ENCODE measurements at places on chromosomes 11 and 22.

DNA sequence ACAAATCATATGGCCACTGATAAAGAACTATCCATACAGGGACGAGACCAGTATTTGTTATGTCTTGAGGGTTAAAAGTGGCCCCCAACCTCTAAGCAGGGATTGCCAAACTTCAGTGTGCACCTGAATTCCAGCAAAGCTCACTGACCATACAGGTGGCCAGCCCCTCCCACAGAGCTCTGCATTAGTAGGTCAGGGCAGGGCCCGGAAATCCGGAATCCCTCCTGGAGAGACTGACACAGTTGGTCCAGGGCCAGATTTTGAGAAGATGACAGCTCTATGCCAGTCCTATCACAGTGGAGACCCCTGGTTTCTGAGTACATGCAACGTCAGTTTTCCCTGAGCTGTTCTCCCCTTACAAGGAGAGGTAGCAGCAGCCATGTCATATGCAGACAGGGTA is 20.8 kb downstream of the VPS37C start:
- DNase-seq = no peak

DNA sequence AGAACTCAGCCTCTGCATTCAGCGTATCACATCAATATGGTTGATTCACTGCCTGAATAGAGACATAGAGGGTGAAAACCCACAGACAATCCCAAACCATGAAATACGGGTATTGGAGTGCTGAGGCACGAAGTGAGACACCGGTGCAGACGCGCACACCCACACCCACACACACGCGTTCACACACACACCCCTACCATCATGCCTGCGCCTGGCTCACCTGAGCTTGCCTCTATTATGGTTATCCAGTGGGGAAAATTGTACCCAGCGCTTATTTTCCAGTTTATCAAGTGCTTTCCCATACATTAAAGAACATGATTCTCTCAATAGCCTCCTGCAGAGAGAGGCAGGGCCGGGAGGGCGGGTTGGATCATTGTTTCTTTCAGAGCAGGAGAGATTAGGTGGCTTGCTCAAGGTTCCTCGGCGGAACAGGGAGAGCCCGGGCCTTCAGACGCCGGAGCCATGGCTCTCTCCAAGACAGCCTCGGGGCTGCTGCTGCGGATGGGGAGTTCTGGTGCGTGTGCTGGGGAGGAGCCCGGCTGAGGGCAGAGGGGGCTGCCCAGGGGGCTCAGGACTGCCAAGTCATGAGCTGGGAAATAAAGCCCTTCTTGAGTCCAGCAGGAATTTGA is 78.9 kb upstream of the THY1 start:
- no peak for DNase-seq

DNA sequence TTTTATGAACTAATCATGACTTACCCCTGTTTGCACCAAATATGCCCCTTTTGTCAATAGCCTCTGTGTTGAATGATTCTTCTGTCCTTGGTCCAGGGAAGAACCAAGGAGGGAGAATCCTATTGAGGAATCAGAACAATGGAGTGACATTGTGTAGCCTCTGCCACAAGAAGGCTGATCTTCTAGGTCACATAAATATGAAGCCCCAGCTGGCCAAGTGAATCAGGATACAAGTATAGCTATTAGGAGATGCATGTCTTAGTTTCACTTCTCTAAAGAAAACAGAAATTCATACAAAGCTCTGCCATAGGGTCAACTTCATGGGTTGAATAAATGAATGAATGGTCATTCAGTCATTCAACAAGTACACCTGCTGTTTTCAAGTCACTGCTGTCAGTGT is 118.2 kb upstream of the BLID start:
- DNase-seq = no peak

- DNase-seq = no peak
Observed at GRCh38 chr11:92480499-92480898, 255.9 kb downstream of the FAT3 start.

GRCh38 chr22:45969414-45969799 is 7.6 kb downstream of the WNT7B start:
- DNase-seq = peak; percentile 53

- no peak for DNase-seq
Observed at GRCh38 chr11:6686006-6686405, 2.9 kb upstream of the MRPL17 start.

GRCh38 chr11:62958547-62959421 is 26.0 kb downstream of the SLC22A6 start:
- DNase-seq = no peak

DNA sequence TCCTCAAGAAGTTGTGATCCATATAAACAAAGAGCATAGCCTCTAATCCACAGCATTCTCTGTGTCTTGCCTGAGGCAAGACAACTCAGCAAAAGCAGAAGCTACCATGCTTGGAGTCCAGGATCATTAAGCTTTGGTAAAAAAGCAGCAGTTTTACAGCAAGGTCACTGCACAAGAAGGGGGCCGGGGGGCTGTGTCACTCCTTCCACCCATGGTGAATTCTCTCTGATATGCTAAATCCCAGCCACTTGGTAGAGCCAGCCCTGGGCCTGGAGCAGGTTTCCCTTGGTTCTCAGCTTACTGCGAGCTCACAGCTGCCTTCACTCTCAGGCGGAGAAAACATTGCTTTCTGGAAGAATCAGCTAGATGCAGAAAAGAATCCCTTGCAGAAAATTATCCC is 144.7 kb downstream of the TENM4 start:
- no peak for DNase-seq

DNA sequence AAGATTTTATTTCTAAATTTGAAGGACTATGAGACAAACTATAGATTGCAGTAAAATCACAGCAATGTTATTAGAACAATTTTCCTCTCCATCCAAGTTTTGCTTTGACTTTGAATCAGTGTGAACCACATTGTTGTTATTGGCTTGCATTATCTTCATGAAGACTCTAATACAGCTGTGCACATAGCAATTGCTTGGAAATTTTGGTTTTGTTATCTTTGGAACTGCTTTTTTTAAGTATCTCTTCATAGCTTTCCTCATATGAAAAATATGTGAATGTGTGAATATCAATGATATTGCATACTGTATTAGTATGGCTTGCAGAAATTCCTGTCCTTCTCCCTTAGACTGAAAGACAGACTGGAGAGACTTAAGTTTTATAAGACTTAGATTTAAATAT is 666.6 kb downstream of the LUZP2 start:
- DNase-seq = no peak

DNA sequence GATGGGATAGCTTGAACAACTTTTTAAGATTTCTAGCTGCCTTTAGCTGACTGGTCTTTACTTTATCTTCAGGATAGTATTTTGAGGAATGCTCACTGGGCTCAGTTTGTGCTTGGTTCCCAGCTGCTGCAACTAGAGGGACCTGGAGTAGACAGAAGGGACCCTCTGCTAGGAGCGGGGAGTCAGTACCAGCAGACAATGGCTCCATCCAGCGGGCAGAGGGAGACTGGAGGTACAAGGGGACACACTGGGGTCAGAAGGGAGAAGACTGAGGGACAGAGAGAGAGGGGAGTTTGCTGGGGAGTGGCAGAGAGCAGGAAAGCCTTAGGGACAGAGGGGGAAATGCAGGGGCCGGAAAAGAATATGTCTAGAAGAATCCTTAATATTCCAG is 22.0 kb upstream of the ACER3 start:
- no peak for DNase-seq

GRCh38 chr11:104033561-104033960 is 2.9 kb upstream of the DDI1 start:
- DNase-seq = no peak

DNA sequence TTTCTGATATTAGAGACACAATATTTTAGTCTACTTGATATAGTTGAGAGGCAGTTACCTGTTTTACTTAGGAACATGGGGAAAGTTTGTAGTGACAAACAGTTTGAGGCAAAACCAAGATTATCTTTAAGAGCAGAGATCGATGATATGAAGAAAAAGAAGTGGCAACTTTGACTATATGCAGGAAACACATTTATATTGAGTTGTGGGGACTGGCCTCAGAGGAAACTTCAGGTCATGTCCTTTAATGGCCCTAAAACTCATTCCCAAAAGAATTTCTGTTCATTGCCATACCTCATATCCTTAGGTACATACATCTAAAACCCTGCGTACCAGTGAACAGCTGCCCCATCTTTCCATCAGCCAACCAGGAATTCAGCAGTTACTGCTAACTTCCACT is 4.5 kb downstream of the HBG1 start:
- DNase-seq = no peak

GRCh38 chr11:33828604-33829429 is 54.5 kb upstream of the FBXO3 start:
- DNase-seq = peak; percentile 12

- no peak for DNase-seq
Observed at GRCh38 chr11:70117567-70118145, 39.5 kb downstream of the ANO1 start.

DNA sequence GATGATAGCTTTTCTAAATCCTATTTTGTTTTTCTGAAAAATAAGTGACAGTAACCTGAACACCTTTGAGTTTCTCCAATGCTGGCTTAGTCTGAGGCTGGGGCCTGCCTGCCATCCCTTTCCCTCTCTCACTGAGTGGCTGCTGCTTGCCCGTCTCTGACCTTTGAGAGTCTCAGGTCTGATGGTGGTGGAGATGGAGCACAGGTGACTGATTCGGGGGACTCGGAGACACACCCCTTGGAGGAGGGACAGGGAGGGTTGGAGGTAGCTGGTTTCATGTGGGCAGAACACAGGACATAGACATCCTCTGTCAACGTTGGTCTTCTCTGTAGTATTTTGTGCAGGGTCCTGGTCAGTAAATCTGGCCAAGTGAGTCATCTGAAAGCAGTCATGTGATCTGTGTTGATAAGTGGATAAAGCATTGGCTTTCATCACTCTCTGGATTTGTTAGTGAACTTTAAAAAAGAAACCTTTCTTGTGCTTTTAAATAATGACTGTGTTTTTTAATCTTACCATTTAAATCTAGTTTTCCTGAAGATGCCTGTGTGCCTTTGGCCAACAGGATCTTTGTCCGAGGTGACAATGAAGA is 47.1 kb upstream of the CLDN5 start:
- no peak for DNase-seq

DNA sequence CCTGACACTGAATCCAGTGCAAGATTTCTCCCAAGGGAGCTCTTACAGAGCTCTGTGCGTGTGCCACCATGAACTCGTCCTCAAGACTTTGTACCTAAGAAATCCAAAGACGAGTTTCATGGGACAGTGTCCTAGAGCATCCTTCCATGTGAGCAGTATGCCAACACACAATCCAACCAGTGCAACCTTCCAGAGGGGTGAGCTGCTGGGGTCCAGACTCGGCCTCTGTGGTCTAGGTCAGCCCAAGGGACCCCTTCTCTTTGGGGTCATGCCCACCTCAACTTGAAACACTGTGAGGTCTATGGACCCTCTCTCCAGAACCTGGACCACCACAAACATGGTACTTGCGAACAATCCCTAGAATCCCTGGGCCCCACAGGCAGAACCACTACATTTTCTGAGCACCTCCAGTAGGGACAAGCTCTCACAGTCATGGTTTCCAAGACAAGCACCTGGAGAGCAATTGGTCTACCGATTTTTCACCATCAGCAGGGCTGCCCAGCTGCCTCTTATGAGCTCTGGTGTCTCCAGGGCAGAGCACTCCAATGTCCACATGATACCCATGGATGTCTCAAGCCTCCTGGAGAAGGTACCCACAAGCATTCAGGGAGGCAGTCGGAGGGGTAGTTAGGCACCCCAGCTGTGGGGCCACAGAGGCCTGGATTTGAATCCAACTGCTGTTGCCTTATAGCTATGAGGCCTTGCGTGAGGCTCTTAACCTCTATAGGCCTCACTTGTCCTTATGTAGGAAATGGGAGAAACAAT is 7.7 kb downstream of the CHST1 start:
- no peak for DNase-seq

DNA sequence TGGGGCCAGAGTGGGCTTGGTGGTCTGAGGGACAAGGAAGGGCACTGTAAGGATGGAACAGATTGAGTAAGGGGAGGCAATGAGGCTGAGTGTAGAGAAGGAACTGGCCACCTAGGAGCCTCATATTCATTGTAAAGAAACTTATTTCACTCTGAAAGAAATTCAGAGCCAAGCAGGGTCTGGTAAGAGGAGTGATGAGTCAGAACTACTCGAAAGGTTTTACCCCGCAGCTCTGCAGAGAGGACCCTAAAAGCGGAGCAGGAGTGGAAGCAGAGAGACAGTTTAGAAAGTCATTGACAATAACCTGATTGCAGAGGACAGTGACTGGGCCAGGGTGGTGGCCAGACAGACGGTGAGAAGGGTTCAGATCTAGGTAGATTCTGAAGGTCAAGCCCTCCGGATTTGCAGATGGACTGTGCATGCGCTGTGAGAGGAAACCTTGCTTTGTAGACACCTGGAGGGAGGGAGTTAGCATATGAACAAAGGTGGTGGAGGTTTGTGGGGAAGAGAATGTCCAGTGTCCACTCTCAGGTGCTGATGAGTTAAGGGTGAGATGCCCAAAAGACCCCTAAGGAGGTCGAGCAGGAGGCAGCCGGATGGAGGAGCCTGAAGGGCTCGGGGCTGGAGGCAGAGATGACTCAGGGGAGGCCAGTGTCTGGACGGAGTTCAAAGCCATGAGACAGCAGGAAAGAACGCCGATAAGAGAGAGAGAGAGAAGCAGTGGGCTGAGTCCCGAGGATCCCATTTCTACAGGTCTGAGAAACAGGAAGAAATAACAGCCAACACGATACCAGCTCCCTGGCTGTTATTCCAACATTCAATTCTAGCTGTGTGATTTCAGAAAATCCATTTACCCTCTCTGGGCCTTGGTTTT is 546.0 kb downstream of the BRD1 start:
- no peak for DNase-seq

- peak; percentile 17 for DNase-seq
Observed at GRCh38 chr11:128948583-128948982, 5.9 kb upstream of the TP53AIP1 start.

GRCh38 chr11:77502346-77502905 is 28.5 kb upstream of the PAK1 start:
- DNase-seq = no peak

DNA sequence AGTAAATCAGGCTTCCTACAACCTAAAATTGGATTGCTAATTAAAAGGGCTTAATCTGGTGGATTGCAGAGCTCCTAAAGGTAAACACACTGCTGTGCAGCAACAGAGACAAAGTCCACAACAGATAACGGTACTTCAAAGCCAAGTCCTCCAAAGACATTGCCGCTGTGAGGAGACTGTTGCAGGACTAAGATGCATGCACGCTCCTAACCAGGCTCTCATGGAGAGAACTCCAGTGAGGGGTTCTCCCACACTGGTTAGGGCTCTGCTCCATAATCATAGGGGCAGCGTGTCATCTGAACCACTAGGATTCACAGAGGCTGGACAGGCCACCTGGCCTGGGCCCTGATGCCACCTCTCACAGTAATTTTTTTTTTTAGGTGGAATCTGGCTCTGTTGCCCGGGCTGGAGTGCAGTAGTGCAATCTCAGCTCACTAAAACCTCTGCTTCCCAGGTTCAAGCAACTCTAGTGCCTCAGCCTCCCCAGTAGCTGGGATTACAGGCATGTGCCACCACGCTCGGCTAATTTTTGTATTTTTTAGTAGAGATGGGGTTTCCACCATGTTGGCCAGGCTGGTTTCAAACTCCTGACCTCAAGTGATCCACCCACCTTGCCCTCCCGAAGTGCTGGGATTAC is 56.9 kb upstream of the ARFGAP3 start:
- DNase-seq = no peak

All from Calu3 (cell line).